CD4-positive, alpha-beta T cell treated with Interleukin-1 beta for 1 hour (primary cell): ENCODE measurements at places on chromosomes 6 and 20.

- no peak for DNase-seq
Measured at GRCh38 chr20:17276101-17276500, 49.3 kb downstream of the PCSK2 start.

DNA sequence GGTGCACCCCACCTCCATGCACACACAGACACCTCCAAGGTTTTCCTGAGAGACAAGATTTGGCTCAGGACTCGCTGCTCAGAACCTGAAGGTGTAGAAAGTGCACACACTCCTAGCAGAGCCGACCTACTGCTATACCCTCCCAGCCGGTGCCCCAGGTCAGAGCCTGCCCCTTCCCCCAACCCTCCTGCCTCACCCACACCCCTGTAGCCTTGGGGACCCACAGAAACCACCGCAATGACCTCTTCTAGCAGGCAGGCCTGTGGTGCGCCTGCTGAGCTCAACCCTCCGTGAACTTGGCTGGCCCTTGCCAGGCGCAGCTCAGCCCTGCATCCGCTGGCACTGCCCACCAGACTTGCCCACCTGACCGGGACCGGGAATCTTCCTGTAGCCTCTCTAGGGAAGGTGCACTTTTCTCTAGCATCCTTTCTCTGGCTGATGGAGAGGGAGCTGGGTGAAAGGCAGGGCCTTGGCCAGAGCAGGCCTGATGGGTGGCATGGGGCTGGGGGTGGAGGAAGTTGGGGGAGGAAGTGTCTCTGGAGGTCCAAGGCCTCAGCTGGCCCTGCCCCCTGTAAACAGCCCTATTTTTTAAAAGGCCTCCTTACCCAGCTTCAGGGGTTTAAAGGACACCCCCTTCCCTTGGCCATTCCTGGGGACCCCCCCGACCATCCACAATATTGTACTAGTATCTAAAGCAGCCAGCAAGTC, 36.9 kb upstream of the SLCO4A1 start:
- no peak for DNase-seq

DNA sequence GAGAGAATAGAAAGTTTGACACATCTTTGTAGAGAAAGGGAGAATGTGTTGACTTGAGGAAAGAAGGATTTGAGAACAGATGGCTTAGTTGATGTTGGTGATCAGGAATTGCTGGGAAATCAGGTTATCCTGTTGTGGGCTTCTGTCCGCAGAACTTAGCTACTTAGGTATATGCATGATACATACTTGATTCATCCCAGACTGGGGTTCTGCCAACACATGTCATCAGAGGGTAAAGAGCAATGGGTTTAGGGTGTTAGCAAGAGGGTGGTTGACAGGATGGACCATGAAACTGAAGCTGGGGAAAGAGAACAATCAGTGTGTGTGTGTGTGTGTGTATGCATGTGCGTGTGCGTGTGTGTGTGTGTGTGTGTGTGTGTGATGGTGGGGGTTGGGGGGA, 50.6 kb upstream of the NELFCD start:
- no peak for DNase-seq

GRCh38 chr6:125804264-125804663, 13.5 kb downstream of the NCOA7 start:
- DNase-seq: no peak

DNA sequence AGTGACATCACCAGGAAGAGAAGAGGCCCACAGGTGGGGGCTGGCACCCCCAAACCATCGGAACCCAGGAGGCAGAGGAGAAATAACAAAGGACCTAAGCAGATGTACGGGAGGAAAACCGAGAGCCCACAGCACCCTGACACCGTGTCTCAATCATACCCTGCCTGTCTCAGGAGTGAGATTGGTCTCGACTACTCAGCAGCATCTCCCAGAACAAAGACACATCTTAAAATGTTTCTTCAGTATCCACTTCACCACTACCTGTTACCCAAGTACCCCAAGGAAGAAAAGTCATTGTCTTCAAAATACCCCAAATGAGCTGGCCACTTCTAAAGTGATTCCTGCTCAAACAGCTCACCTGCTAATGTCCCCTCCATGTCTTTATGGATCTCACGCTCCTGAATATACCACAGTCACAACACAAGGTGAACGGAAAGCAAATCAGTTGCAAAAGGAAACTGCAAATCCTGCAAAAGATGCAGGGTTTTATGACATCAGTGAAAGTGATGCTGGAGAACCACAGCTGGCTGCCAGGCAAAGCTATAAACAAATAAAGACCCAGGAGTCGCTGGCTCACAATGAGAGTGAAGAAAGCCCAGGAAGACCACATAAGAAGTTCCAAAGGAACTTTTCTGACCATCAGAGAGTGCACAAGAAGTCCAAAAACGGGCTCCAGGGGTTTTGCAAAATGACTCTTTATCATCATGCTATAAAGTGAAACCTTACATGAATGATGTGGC, 44.1 kb downstream of the PREX1 start:
- DNase-seq: peak; percentile 42

GRCh38 chr6:99287523-99287922, 62.0 kb downstream of the FAXC start:
- no peak for DNase-seq

GRCh38 chr6:165762876-165763275, 99.8 kb upstream of the PDE10A start:
- no peak for DNase-seq

DNA sequence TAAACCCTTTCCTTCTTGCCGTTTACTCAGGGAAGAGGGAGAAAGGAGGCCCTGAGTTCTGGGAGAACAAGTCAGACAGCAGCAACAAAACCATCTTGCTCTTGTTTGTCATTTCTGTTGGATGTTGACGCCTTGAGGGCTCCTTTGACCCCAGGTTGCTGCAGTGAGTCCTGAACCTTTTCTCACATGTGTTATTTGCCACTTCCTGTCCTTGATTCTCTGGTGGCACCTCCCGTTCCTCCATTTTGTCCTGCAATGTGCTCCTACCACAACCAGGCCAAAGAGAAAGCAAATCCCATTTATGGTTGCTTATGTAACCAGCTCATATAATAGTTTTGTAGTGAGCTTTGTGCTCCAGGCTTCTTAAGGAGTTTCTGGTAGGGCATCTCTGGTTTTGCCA, 66.6 kb upstream of the ADGRF4 start:
- peak; percentile 6 for DNase-seq

- no peak for DNase-seq
Measured at GRCh38 chr6:16654701-16655100, 106.6 kb downstream of the ATXN1 start.

DNA sequence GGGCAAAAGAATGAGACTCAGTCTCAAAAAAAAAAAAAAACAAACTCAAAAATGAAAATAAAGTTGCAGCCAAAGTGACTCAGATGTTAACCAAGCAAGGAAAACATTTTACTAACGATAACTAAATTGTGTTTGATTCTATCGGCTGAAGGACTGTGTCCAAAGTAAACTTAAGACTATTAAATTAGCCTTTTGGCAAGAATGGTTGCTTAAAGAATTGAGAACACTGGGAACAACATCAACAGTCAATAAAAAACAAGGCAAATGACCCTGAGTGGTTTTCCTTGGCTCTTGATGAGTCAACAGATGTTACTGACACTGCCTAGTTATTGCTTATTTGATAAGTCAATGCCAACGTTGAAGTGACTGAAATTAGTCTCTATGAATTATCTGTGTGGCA, 36.7 kb downstream of the POU3F2 start:
- no peak for DNase-seq

- DNase-seq: no peak
Measured at GRCh38 chr6:152170702-152171667, 363.5 kb downstream of the ESR1 start.

- no peak for DNase-seq
Measured at GRCh38 chr20:15702161-15702560, 871.1 kb downstream of the KIF16B start.

DNA sequence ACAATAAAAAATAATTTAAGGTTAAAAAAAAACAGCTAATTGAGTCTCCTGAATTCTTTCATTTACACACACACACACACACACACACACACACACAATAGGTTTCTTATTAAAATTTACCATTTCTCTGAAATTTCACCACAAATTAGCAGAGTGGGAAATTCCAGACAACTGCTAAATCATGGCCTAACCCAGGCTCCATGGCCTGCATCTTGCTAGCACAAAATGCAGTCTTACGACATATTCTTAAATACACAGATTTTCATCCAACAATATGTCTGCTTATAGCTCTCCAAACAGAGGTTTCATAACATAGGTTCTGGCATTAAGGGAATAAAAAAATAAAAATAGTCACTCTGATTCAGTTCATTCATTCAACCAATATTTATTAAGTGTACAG, 46.9 kb downstream of the SOD2 start:
- DNase-seq: no peak

DNA sequence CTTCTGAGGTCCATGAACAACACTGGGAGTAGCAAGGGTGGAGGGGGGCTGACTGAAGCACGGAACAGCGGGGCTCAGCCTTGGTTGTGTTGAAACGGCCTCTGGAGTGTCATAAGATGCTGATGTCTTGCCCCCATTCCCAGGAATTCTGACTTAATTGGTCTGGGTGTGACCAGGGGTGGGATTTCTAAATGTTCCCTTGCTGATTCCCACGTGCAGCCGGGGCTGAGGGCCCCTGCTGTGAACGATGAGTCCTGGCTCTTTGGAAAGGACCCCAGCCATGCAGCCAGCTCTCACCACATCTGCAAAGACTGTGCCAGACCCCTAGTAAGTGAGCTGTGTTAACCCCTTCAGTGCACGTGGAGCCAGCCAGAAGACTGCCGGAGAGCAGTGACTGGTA, 28.6 kb upstream of the FAM50B start:
- no peak for DNase-seq

- DNase-seq: no peak
Measured at GRCh38 chr6:29490055-29490454, 2.3 kb upstream of the MAS1L start.

DNA sequence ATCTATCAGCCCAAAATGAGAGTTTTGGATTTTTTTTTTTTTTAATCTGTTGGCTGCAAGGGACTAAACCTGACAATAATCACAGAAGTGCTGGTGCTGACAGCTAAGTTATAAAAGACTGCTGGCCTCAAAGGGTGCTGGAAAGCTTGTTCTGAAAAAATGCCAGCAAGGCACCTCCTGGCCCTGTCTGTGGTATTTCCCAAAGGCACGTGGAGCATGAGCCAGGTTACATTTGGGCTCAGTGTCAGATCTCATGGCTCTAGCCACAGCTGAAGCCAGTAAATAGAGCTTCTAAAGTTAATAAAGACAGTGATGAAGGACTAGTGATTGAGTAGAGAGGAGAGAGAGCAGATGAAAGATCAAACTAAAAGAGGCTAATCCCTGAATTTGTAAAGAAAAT, 178.9 kb downstream of the FUT9 start:
- DNase-seq: no peak

DNA sequence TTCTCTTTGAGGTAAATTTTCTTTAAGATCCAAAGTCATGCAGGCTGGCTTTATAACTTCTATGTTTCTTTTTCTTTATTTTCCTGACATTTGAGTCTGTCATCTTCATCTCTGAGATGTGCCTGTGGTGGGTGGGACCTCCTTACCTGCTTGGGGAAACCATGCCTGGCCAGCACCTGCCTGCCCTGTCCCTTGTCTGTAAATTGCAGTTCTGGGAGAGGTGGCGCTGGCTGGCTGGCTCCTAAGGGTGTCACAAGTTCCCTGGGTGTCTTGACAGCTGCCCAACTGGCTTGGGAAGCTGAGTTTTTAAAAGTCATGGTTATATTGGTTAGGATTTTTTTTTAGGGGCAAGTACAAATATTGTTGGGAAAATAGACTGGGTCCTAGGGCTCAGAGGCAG, 36.3 kb downstream of the SCAND1 start:
- DNase-seq: no peak

- DNase-seq: no peak
Measured at GRCh38 chr20:63934271-63935068, 21.7 kb downstream of the UCKL1 start.

DNA sequence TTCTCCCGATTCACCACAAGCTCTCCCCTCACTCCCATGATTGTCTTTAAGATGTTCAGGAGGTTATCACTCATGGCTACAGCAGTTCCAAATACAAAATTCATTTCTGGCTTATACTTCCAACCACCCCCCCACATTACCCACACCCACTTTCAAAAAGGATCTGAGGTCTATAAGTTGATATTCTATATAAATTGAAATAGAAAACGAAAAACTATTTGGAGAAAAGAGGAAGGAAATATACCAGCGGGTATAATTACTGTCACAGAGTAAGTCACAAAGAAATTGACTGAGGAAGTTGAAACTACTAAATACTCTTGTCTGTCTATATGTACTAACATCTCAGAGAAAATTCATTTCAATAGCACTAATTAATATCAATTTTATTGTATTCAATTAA, 112.7 kb upstream of the TNFAIP3 start:
- DNase-seq: no peak

GRCh38 chr6:52390361-52390727, 28.4 kb downstream of the PAQR8 start:
- DNase-seq: peak; percentile 80

- no peak for DNase-seq
Measured at GRCh38 chr6:2547355-2547754, 203.4 kb downstream of the MYLK4 start.

GRCh38 chr20:63162206-63162795, 53.6 kb downstream of the YTHDF1 start:
- no peak for DNase-seq

- no peak for DNase-seq
Measured at GRCh38 chr6:98824902-98825599, 9.3 kb upstream of the POU3F2 start.

GRCh38 chr20:1363522-1363921, 29.3 kb downstream of the FKBP1A start:
- DNase-seq: no peak
